ENCODE measurements at places on chromosomes 12 and 14.

- no peak for DNase-seq
Measured at GRCh38 chr14:66859063-66859671, 330.1 kb upstream of the GARIN2 start.

DNA sequence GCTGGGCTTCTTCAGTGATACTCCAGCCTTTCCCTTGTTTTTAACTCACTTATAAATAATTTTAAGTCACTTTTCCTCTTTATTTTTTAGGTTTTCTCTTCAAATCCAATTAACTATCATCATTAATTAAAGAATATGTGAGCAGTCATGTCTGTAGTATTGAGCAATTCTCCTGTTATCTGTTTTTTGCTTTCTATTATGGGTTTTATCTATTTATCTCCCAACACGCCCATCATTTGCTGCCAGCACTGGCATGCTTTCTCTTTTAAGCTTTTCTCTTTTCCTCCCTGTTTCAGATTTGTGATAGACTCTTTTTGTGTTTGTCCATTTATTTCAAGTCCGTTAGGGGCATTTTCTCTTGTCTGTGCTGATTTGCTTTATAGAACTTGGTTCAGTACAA lies 72.3 kb downstream of the CRADD start:
- DNase-seq, result no peak

DNA sequence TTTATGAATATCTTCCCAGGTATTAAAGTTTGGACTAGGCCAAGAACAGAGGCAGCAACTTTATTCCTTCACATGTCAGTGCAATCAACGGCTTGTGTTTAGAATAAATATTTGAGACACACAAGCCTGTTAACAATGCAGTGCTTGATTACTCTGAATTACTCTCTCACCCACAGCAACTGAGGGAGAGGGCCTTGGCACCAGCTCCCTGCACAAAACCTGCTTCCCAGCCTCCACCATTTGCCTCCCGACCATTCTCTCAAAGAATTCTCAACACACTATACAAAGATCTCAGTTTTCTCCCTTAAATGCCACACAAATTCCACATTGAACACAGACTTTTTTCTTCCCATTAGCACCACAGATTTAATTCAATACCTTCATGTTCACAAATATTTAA lies 77.0 kb downstream of the STON2 start:
- DNase-seq, result no peak

GRCh38 chr12:122980183-122981035 lies at the start of gene ARL6IP4:
Gene ARL6IP4 (plus strand): TSS chr12:122980681. CDS start chr12:122981140, 459 bp downstream.
- peak; percentile 57 for DNase-seq

- DNase-seq, result no peak
Measured at GRCh38 chr14:92924247-92924646, 1.3 kb downstream of the CHGA start.

DNA sequence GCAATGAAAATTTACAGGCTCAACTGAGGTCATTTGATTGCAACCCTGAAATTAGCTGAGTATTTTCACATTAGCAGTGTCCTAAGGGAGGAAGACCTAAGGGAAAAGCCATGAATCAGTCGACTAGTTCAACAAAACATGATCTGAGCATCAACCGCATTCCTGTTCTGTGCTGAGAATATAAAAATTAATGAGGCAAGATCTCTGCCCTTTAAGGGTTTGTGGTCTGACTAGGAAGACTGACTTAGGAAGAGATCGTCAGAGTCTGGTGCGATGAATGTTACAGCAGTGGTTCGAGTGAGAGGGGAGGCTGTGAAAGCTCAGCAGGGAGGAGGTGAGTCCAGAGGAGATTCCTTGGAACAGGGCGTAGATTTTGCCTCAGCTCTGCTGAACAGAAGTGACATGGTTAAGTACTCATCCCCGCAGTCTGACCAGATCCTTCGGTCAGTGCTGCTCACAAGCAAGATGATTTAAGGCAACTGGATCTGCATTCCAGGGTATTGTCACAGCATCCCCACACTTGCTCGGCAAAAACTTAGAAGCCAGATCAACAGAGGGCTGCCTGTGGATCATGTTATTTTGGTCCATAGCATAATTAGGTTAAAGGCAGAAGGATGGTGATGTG lies 49.6 kb downstream of the BMAL2 start:
- DNase-seq, result no peak

DNA sequence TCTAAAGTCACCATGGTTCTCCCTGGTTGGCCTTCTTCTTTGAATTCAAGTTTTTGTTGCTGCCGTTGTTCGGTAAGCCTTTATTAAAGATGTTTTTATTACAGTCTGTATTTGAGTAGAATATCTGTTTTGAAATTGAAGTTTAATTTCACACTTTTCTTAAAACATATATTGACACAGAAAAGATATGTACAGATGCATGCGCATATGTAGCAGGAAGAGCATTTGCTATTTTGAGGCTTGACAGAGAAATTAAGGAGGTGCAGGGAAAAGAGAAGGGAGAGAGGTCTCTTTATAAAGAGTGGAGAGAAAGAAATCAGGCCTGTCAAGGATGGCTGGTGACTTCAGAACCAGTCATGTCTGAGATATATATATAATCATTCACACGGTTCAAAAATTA lies 46.0 kb upstream of the TRIM9 start:
- DNase-seq, result no peak

DNA sequence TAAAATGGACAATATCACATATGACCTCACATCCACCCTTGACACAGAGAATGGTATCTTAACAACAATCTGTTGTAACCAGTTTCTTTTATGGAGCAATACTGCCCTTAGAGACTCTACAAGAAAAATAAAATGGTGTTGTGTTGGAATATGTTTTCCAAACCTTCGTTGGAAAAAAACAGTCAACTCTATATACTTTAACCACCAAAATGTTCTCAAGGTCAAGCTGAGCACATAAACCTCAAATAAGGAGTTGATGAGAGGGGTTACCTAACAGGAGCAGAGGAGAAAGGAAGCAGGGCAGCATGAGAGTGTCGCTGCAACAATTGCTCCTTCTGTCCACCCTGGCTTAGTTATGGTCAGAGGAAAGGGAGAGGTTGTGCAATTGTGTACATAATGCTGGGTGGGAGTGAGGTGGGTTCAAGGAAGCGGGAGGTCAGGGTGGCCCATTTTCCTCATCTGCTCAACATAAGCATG lies 179.2 kb upstream of the BMP4 start:
- no peak for DNase-seq

GRCh38 chr12:106416273-106416672 lies 58.7 kb downstream of the POLR3B start:
- no peak for DNase-seq

GRCh38 chr14:90060965-90061684 lies 669 bp upstream of the KCNK13 start:
- no peak for DNase-seq

DNA sequence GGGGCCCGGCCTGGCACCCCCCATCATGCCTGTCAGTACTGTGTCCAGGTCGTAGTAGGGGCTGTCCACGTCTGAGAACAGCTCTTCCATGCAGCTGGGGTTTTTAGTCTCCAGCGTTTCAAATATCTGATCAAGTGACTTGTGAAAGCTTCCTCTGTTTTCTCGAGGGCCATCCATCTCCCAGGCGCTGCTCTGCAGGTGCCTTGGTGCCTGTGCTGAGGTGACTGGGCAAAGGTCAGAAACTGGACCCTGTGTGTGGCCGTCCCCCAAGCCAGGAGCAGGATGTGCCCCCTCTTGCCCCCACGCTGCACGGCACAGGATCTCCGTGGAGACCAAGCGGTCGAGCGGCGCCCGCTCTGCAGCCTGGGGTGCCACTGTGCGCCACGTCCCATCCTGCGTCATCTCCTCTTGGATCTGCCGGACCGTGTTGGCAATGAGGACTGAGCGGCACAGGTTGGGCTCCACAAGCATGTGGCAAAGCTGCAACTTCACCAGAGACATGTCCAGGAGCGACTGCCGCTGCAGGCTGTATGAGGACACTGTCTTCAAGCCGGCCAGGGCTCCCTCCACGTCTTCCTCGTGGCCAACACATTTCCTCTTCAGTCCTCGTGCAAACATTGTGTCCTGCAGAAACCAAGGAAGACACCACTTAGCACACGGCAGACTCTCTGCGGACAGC lies 9.4 kb downstream of the CDCA4 start:
- DNase-seq, result no peak

GRCh38 chr14:22122829-22123560 lies 449.4 kb upstream of the OR4E1 start:
- no peak for DNase-seq

DNA sequence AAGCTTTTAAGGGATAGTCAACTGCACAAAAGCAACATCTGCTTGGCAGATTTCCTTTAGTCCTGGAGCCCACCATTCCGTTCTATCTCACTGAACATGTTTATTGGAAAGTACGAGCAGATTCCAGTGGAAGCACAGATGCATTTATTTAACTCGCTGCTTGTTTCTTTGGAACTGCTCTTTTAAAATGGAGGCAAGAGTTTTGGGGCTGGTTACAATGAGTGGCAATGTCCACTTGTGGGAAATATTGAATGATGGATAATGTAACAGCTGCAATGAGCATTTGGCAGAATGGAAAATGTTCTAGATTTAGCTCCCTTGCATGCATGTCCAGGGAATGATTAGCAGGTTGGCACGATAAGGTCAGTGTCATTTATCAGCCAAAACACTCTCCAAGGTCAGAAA lies 163.0 kb downstream of the ATP23 start:
- DNase-seq, result no peak

DNA sequence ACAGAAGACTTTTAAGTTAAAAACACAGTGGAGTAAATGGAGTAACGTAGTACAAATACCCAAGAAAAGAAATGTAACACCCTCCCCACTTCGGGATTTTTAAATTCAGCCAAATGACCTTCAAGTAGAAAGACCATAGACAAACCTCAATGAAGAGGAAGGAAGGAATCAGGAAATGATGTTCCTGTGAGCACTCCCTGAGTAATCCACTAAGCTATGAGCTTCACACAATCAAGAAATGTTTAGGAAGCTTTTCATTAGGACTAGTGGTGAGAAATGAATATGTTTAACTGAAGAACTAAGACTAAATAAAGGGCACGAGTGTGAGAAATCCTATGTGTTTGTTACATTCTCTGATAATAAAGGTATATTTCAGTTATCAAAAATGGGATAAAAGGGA lies 10.1 kb downstream of the TCL1A start:
- DNase-seq, result no peak

DNA sequence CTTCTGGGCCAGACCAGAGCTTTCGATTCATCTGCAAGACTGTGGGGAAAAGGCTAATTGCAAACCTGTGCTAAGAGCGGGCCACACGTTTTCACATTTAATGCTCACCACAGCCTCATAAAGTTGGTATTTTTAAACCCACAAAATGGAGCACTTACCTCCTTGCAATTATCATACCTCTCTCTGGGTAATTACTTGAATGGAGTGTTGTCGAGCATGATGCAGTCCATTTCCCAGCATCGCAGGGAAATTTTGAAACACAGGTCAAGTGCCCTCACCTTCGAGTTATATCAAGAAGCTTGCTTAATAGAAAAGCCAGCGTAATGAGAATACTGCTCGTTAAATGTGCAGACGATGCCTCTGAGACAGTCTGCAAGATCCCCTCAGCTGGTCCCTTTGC lies 8.8 kb upstream of the IFI27L2 start:
- DNase-seq, result no peak

Data from activated CD4-positive, alpha-beta T cell treated with anti-CD3 and anti-CD28 coated beads, Interleukin-2, amount 50 U/mL, for 24 hours (primary cell).